ENCODE measurements at places on chromosomes 11 and 22. TPM values are rescaled to one million over a fixed set of nuclear protein-coding genes. Genes with fewer than 3 reads are reported as not detected.
A peak's percentile ranks its signal among the peaks of the same experiment; 100 is the strongest.

DNA sequence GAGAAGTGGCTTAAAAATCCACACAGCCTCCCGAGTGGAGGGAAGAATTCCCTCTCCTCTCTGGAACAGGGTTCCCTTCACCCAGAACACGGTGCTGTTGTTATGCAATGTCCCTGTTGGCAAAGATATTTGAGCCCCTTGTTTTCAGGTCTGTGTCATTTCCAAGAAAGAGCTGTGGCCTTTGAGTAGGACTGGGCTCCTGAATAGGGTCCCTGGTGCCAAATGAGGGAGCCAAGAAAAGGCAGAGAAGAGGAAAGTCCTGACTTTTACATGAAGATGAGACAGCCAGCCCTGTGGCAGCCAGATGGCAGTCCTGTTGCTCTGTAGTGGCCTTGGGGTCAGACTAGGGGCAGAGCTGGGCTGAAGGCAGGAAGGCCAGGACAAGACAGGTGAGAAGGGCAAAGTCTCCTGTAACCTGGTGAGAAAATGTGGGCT is 51.2 kb upstream of the ELF5 start:
- H3K27me3 ChIP-seq, result no peaks in the 10 kb centered on the region
- H3K27ac ChIP-seq, result no peak overlapping the region
- no peak for DNase-seq
- H3K4me3 ChIP-seq, result no peak overlapping the region

The ZP1 gene
- total RNA-seq, result not detected

GRCh38 chr11:46917109-46917761 is 1.1 kb downstream of the LRP4 start:
- no peaks in the 10 kb centered on the region for H3K4me1 ChIP-seq
- no peaks in the 10 kb centered on the region for H3K36me3 ChIP-seq
- H3K27ac ChIP-seq, result peak overlapping the region; percentile 33
- no peaks in the 10 kb centered on the region for H3K27me3 ChIP-seq
- no peak for DNase-seq

The PRRG4 gene
- 4.4 TPM for total RNA-seq

DNA sequence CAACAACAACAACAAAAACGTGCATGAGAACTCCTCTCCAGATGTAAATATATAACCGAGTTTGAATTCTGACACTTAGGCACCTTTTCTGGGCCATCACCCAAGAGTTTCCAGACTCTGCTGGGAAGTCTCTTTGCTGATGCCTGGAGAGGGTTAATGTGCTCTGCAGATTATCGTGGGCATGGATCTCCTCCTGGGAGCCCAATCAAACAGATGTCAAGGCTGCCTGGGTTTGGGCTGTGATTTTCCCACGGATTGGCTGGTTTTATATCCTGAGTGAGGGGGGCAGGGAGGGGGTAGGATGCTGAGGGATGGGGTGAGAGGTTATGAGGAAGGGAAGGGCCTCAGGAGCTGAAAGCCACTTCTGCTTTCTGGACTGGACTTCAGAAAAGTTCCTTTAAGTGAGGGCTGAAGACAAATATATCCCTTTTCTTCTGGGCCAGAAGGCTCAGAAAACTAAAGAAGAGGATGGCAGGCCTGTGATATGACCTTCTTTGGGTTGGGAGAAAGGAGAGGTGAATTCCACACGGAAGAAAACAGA is 4.2 kb downstream of the ELF5 start:
- DNase-seq, result no peak
- H3K4me1 ChIP-seq, result no peaks in the 10 kb centered on the region
- no peak overlapping the region for H3K4me3 ChIP-seq
- no peaks in the 10 kb centered on the region for H3K36me3 ChIP-seq
- no peaks in the 10 kb centered on the region for H3K27me3 ChIP-seq
- no peak overlapping the region for H3K27ac ChIP-seq

- no peaks in the 10 kb centered on the region for H3K27me3 ChIP-seq
- no peaks in the 10 kb centered on the region for H3K36me3 ChIP-seq
- H3K4me3 ChIP-seq, result no peak overlapping the region
Observed at GRCh38 chr11:91527380-91528030, 697.1 kb upstream of the FAT3 start.

DNA sequence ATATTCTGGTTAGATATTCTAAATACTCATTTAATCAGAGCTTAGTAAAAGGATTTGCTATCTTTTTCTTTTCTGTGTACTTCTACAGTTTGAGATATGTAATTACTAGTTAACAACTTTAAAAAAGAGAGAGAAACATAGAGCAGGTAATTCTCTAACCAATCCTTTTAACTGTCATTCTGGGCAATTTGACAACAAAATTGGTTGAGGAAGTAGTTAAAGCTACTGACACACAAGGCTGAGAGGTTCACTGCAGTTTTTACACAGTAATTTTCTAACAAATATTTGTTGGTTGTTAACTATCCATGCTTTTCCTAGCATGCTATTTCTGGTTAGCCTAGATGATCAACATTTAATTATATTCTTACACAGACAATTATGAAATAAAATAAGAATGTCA is 3.6 kb downstream of the SOX6 start:
- DNase-seq, result no peak
- H3K27me3 ChIP-seq, result no peaks in the 10 kb centered on the region
- no peak overlapping the region for H3K4me3 ChIP-seq
- peaks cover 15% of the 10 kb centered on the region for H3K4me1 ChIP-seq

The IGSF9B gene
- 4.1 TPM for total RNA-seq

DNA sequence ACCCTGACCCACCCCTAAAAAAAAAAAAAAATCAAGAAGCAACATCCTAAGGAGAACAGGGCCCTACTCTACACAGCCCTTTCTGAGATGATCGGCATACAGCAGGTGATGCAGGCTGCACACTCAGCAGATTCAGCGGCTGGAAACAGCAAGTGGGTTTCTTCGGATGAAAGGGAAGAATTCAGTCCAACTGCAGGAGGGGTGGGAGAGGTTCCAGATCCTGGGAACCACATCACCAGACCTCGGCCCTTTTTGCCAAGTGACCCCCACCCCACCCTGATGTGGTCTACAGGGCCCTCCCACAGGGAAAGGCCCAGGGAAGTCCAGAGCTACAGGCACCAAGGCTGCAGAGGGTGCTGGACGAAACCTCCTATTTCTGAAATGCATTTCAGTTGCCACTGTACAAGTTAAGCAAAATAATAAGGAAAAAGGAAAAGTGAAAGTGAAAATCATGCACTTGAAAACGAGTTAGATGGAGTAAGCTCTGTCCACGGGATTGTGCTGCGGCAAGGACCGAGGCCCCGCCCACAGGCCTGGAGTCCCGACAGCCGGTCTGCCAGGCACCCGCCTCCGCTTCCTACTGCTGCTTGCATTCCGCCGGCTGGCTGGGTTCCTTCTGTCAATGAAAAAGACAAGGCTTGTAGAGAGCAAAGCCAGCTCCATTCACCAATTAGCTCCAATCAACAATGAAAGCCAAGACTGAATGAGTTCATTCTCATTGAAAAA is 16.0 kb upstream of the PHLDA2 start:
- peaks cover 12% of the 10 kb centered on the region for H3K4me1 ChIP-seq
- H3K36me3 ChIP-seq, result no peaks in the 10 kb centered on the region
- H3K4me3 ChIP-seq, result peak overlapping the region; percentile 18
- no peaks in the 10 kb centered on the region for H3K27me3 ChIP-seq
- peak overlapping the region; percentile 50 for H3K27ac ChIP-seq

DNA sequence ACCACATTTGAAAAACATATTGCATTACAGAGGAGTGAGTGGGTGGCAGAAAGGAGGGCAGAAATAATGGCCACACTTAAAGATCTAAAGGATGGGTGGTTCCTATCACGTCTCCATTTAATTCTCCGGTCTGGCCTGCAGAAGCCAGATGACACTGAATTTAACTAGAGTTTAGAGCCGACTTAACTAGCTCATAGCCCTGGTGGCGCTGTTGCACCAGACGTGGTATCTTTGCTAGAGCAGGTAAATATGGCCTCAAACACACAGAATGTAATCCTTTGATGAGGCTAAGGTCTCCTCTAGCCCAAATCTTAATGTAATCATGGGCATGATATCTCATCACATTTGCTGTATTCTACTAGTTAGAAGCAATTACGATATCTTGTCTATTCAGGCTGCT is 51.5 kb upstream of the GAL start:
- H3K27ac ChIP-seq, result no peak overlapping the region
- no peaks in the 10 kb centered on the region for H3K36me3 ChIP-seq
- H3K4me1 ChIP-seq, result no peaks in the 10 kb centered on the region
- H3K4me3 ChIP-seq, result no peak overlapping the region
- DNase-seq, result no peak

The APLNR gene
- total RNA-seq, result 1.3 TPM

DNA sequence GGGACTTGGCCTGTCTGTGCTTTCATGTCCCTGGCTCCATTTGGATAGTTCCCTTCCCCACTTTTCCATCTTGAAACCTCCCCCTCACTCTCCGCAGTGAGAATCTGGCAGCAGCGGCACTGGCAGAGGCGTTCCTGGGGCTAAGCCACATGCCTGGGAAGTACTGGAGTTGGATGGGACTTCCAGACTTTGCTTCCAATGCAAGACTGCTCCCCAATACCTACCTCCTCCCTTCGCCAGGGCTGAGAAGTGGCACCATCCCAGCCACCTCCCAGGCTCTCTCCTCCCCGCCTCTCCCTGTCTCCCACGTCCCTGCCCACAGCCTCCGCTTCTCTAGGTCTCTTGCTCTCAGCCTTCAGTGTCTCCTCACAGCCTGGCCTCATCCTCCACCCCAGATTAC is 16.6 kb downstream of the TST start:
- no peaks in the 10 kb centered on the region for H3K4me1 ChIP-seq
- no peak for DNase-seq
- no peak overlapping the region for H3K27ac ChIP-seq
- no peak overlapping the region for H3K4me3 ChIP-seq

GRCh38 chr11:43243927-43244326 is 67.9 kb upstream of the API5 start:
- H3K27ac ChIP-seq, result no peak overlapping the region
- DNase-seq, result no peak
- no peaks in the 10 kb centered on the region for H3K27me3 ChIP-seq

The PLAAT2 gene
- total RNA-seq, result not detected

GRCh38 chr11:75351541-75351790 is at the start of gene ARRB1:
TSS of gene ARRB1 (minus strand) at chr11:75351661. CDS start at chr11:75351607, 54 bp downstream.
- H3K4me3 ChIP-seq, result peak within 1 kb of the TSS; percentile 85
- peaks cover 13% of the 10 kb centered on the region for H3K4me1 ChIP-seq
- DNase-seq, result no peak
- no peaks in the 10 kb centered on the region for H3K27me3 ChIP-seq
- H3K36me3 ChIP-seq, result no peaks in the 10 kb centered on the region

GRCh38 chr22:48957311-48957986 is 870.2 kb downstream of the BRD1 start:
- no peak overlapping the region for H3K4me3 ChIP-seq
- H3K36me3 ChIP-seq, result no peaks in the 10 kb centered on the region

The ABTB2 gene
- 2.3 TPM for total RNA-seq

- peaks cover 4% of the 10 kb centered on the region for H3K4me1 ChIP-seq
- DNase-seq, result no peak
Observed at GRCh38 chr11:75147875-75148263, 3.0 kb upstream of the SLCO2B1 start.

The AMOTL1 gene
- total RNA-seq, result 17.0 TPM

GRCh38 chr11:125939081-125939521 is 6.7 kb upstream of the VSIG10L2 start:
- H3K27me3 ChIP-seq, result no peaks in the 10 kb centered on the region
- DNase-seq, result no peak
- no peaks in the 10 kb centered on the region for H3K36me3 ChIP-seq
- no peaks in the 10 kb centered on the region for H3K4me1 ChIP-seq
- no peak overlapping the region for H3K27ac ChIP-seq
- H3K4me3 ChIP-seq, result no peak overlapping the region

- no peak overlapping the region for H3K27ac ChIP-seq
- no peaks in the 10 kb centered on the region for H3K36me3 ChIP-seq
- peaks cover 13% of the 10 kb centered on the region for H3K4me1 ChIP-seq
Observed at GRCh38 chr11:75450236-75450635, 17.2 kb upstream of the KLHL35 start.

The KCNJ11 gene
- total RNA-seq, result 11.2 TPM

The C22orf42 gene
- total RNA-seq, result 0.75 TPM

GRCh38 chr11:33790040-33790439 is 15.7 kb upstream of the FBXO3 start:
- no peaks in the 10 kb centered on the region for H3K36me3 ChIP-seq
- no peak for DNase-seq
- no peaks in the 10 kb centered on the region for H3K4me1 ChIP-seq
- H3K27ac ChIP-seq, result no peak overlapping the region
- H3K27me3 ChIP-seq, result no peaks in the 10 kb centered on the region

- no peak for DNase-seq
- H3K4me3 ChIP-seq, result no peak overlapping the region
- H3K4me1 ChIP-seq, result no peaks in the 10 kb centered on the region
- no peaks in the 10 kb centered on the region for H3K36me3 ChIP-seq
- no peaks in the 10 kb centered on the region for H3K27me3 ChIP-seq
Observed at GRCh38 chr11:107785401-107785800, 73.2 kb downstream of the SLC35F2 start.

GRCh38 chr11:76770642-76771445 is 12.3 kb upstream of the TSKU start:
- H3K27me3 ChIP-seq, result no peaks in the 10 kb centered on the region
- H3K36me3 ChIP-seq, result no peaks in the 10 kb centered on the region
- H3K4me3 ChIP-seq, result no peak overlapping the region
- no peak for DNase-seq
- H3K4me1 ChIP-seq, result no peaks in the 10 kb centered on the region

DNA sequence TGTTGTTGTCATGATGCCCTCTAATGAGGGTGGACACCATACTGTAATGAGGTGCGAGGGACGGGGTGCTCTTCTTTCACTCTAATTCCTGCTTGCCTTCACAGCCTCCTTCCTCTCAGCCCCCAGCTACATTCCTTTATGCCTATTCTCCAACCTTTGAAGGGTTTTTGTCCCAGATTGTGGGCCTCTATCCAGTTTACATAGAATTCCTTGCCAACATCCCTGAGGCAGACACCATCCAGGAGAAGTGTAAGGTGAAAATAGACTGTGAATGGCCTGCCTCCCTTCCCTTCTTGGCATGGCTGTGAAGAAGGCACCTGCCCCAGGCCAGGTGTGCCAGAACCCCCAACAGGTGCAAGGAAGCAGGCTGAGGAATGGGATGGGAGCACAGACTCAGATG is 122.3 kb downstream of the CHST1 start:
- H3K4me1 ChIP-seq, result no peaks in the 10 kb centered on the region
- no peaks in the 10 kb centered on the region for H3K27me3 ChIP-seq
- H3K36me3 ChIP-seq, result no peaks in the 10 kb centered on the region
- DNase-seq, result no peak

The BTG4 gene
- total RNA-seq, result not detected

DNA sequence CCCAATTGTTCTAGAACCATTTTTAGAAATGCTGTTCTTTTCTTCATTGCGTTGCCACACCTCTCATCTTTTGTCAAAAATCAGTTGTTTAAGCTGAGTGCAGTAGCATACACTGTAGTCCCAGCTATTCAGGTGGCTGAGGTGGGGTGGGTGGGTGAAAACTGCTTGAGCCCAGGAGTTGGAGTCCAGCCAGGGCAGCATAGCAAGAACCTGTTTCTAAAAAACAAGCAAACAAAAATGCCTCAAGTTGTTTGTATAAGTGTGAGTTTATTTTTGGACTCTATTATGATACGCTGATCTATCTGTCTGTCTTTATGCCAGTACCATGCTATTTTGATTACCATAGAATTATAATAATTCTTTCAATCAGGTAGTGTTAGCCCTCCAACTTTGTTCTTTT is 62.5 kb upstream of the RRM1 start:
- no peak overlapping the region for H3K27ac ChIP-seq
- H3K4me3 ChIP-seq, result no peak overlapping the region
- no peak for DNase-seq
- H3K27me3 ChIP-seq, result no peaks in the 10 kb centered on the region
- H3K36me3 ChIP-seq, result no peaks in the 10 kb centered on the region
- H3K4me1 ChIP-seq, result no peaks in the 10 kb centered on the region

GRCh38 chr11:2975594-2975993 is 16.5 kb downstream of the NAP1L4 start:
- peaks cover 71% of the 10 kb centered on the region for H3K36me3 ChIP-seq
- H3K27ac ChIP-seq, result no peak overlapping the region

Data from pancreas (tissue), 10 donors.